ENCODE measurements at places on chromosomes 4 and X.

GRCh38 chr4:85792376-85793232, 317.7 kb downstream of the ARHGAP24 start:
- DNase-seq, result peak; percentile 51

DNA sequence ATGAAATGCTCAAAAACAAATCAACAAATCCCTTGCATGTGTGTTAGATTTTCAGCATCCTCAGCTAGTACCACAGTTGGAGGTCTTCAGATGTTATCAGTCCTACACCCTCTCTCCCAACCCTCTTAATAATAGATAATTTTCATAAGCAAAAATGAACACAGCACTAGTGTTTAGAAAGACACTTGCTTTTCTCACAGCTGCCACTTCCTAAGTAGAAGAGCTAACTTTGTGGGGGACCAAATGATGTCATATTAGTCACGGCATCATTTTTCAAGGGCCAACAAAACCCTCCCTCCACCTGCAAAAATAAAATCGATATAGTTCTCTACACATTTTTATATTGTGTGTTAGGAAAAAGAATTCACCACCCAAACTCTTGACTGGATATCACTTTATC, 163.5 kb upstream of the GYPA start:
- DNase-seq, result no peak

DNA sequence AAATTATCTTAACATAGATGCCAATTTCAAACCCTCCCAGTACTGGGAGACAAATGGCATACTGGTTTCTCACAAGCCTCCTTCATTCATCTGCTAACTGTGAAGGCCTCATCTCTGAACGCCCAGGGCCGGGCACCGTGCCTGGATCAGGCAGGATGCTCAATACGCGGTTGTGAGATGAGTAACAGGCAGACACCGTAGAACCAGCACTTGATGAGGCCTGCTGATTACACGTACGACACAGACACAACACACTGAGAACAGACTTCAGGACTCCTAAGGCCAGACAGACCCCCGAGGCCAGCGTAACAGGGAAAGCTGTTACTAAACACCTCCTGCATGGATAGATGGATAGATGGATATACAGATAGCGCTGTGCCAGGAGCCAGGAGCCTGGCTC, 154.6 kb downstream of the AFAP1 start:
- peak; percentile 50 for DNase-seq

GRCh38 chrX:19448077-19448476, 67.2 kb downstream of the MAP3K15 start:
- no peak for DNase-seq
